ENCODE measurements at places on chromosomes 5 and 9. TPM values are rescaled to one million over a fixed set of nuclear protein-coding genes. Genes with fewer than 3 reads are reported as not detected.
A peak's percentile ranks its signal among the peaks of the same experiment; 100 is the strongest.

DNA sequence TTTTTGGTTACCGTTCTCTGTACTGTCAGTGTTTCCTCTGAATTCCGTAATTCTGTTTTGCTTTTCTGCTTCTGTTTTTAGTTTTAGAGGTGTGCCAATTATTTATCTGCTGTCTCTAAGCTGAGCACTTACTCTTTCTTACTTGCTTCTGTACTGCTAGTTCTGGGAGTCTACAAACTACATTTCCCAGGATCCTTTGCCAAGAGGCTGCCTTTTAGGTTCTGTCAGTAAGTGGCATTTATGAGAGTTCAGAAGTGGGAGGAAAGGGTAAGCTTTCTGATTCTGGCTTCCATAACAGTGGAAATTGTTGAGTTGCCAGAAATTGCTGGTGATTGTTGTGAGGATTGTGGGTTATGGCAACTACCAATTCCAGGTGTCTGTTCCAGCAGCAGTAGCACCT lies 102.4 kb downstream of the OSTF1 start:
- no peak for DNase-seq

DNA sequence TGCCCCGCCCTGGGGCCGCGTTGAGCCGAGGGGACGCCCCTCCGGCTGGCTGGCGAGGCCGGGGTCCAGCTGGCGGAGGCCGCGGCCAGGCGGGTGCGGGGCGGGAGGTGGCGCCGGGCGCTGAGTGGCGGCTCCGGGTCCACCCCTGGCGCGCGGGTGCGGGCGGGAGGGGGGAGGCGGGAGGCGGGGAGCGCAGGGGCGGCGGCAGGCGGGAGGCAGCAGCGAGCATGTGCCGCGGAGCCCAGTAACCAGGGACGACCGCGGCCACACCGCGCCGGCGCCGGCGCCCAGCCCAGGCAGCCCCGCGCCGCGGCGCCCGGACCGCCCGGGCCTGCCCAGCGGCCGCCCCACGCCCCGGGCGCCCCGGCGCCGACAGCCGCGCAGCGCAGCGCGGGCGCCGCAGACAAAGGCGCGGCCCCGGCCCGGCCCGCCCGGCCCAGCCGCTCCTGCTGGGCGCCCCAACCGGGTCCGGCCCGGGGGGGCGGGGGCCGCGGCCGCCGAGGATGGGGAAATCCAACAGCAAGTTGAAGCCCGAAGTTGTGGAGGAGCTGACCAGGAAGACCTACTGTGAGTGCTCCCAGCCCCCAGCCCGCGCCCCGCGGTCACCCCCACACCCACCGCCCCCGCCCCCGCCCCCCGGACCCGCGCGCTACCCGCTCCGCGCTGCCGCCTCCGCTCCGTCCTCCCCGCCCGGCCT lies at the start of gene NCS1:
NCS1 (plus strand) TSS at position 244 of the 697 bp plus-strand sequence; CDS start at position 504, 260 bp downstream.
- DNase-seq, result peak; percentile 79

DNA sequence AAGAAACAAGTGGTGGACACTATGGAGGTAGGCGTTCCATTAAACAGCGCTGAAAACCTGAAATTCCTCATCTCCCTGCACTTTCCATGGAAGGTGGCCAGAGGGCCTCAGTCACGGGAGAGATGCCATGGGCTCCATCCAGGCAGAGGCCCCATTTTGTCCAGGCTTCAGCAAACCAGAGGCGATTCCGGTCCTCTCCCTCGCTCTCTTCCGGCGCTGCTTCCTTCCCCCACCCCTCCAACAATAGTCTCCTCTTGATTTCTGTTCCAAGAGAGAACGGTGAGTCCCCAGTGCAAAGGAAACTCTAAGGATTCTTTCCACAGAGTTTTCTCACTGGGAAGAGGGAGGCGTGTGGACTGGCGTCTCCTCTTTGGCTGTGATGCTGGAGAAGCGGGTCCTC lies 7.5 kb downstream of the ZNF366 start:
- no peak for DNase-seq

GRCh38 chr9:90024823-90025222 lies 420.0 kb downstream of the GADD45G start:
- DNase-seq, result no peak

Gene QRFP
- not detected for total RNA-seq

All from adrenal gland (tissue), 19 donors.